ENCODE measurements at places on chromosomes 2 and 18.

GRCh38 chr2:71618327-71619113, 165.2 kb downstream of the DYSF start:
- DNase-seq: no peak

GRCh38 chr2:150450765-150451164, 36.7 kb downstream of the RND3 start:
- no peak for DNase-seq

DNA sequence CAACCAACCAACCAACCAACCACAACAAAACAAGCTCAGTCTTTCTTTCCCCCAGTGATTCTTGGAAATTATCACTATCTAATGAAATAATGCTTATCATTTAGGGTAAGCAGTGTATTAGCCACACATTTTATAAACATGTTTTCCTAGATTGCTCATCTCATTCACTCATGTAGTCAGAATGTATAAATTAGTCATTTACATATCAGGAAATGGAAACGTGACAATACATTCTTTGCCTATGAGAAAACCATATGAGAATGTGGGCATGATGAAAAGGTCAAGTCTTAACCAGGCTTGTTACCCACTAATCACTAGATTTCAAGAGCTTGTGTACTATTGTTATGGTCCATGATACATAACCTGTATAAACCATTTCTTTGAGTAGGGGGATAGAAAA, 1583.4 kb upstream of the PIK3C3 start:
- DNase-seq: no peak

- DNase-seq: no peak
These were observed 28.6 kb downstream of the SYT4 start for GRCh38 chr18:43248610-43249249.
